ENCODE measurements at places on chromosomes 6 and 20. TPM values are rescaled to one million over a fixed set of nuclear protein-coding genes. Genes with fewer than 3 reads are reported as not detected.

DNA sequence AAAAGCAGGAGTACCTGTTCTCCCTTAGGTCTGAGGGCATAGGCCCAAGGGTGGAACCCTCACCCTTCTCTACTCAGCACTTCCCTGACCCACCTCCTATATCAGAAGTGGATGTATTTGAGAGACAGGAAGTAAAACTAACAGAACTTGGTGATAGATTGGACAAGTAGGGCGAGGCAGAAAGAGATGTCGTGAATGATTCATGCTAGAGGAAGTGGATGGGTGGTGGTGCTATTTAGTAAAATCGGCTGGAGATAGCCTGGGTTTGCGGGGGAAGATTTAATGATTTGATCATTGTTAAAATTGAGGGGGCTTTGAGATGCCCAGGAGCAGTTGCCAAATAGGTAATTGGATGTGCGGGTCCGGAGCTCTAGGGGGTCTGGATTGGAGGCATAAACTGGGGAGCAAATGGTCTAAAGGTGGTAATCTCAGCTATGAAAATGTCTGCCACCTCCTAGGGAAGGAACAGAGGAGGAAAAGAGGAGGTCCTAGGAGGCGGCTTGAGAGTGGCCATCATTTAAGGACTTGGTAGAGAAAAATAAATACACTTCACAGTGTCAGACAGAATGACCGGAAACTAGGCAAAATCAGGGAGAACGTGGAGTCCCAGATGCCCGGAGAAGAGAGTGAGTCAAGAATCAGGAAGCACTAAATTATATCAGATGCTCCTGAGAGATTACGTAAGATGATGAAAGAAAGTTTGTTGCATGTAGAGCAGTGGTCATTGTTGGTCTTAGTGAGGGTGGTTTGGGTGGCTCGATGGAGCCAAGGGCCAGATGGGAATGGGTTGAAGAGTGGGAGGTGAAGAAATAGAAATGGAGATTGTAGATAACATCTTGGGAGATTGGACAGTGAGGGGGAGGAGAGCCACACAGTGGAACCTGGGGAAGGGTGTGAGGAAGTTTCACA is 142.0 kb downstream of the CEP57L1 start:
- no peaks in the 10 kb centered on the region for H3K27me3 ChIP-seq
- no peak overlapping the region for H3K4me3 ChIP-seq
- no peak for DNase-seq
- H3K36me3 ChIP-seq = no peaks in the 10 kb centered on the region

DNA sequence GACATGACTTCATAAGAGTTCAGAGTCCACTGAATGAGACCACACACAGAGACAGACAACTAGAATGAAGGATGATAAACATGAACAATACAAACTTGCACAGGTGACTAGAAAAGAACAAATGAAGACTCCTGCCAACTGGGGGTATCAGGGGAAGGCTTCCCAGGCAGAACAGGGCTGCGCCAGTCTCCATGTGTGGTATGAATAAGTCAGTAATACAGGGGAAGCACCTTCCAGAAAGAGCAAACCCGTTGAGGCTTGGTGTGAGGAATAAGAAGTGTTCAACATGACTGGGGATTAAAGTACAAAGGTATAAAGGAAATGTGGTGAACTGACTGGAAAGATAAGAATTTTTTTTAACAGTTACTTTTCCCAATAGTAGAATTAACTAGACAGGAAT is 3.7 kb upstream of the SLC17A2 start:
- H3K4me1 ChIP-seq = no peaks in the 10 kb centered on the region
- no peak overlapping the region for H3K27ac ChIP-seq
- no peak for DNase-seq
- H3K4me3 ChIP-seq = no peak overlapping the region

- H3K4me3 ChIP-seq = no peak overlapping the region
These were observed 46.6 kb downstream of the OR2B6 start for GRCh38 chr6:28003661-28004060.

DNA sequence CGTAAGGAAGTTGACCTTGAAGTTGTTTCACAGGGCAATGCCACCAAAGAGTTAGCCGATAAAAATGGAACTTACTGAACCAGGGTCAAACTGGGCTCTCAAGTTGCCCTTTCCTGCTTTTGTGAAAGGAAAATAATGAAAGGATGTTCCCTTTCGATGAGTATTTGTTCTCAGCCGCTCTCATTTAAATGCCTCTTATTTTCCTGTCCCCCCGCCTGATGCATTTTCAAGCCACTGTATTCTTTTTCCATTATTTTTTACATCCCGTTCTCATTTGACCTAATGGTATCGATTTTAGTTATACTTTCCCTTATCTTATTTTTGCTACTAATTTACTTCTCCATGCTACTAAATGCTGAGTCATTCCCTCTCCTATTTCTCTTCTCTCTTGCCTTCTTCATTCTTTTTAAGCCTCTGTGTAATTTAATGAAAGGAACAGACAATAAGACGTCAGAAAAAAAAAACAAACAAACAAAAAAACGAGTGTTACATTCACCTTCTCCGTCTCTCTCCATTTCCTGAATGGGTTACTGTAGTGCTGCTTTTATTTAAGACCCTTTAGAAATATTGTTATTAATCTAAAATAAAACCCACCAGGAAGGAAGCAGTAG is 655 bp upstream of the NDUFAF4 start:
- peak overlapping the region; percentile 88 for H3K27ac ChIP-seq
- H3K27me3 ChIP-seq = peaks cover 1% of the 10 kb centered on the region
- peaks cover 26% of the 10 kb centered on the region for H3K4me1 ChIP-seq
- DNase-seq = no peak
- peak overlapping the region; percentile 91 for H3K4me3 ChIP-seq

- DNase-seq = no peak
- no peaks in the 10 kb centered on the region for H3K36me3 ChIP-seq
- H3K4me1 ChIP-seq = no peaks in the 10 kb centered on the region
- H3K27me3 ChIP-seq = no peaks in the 10 kb centered on the region
- H3K27ac ChIP-seq = no peak overlapping the region
These were observed 335.5 kb upstream of the MAP3K7 start for GRCh38 chr6:90922325-90922724.

DNA sequence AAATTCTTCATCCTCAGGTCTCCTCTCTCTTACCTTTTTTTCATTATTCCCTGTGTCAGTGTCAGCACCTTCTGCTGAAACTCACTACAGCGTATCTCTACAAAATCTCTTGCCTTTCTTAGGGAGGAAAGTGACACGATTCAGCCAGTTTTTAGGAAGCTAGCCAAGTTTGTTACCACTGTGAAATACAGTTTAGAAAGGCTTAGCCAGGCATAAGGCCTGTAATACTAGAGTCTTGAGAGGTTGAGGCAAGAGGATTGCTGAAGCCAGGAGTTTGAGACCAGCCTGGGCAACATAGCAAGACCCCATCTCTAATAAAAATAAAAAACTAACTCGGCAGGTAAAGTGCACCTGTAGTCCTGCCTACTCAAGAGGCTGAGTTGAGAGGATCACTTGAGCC is 16.7 kb downstream of the TAB2 start:
- H3K4me3 ChIP-seq = no peak overlapping the region
- peaks cover 48% of the 10 kb centered on the region for H3K4me1 ChIP-seq

Gene EYA2
- total RNA-seq = 0.61 TPM

Measured in adrenal gland (tissue), 19 donors.